Spleen (tissue), 13 donors: ENCODE measurements at places on chromosomes 3 and 15. TPM values are rescaled to one million over a fixed set of nuclear protein-coding genes. Genes with fewer than 3 reads are reported as not detected.

GRCh38 chr15:66588537-66588936 is 22.7 kb upstream of the LCTL start:
- DNase-seq, result no peak

- DNase-seq, result no peak
Observed at GRCh38 chr15:52379395-52380106, 83.9 kb upstream of the MYO5C start.

GRCh38 chr3:184712248-184713039 is 580 bp upstream of the MAGEF1 start:
- DNase-seq, result no peak

The HEG1 gene
- total RNA-seq, result 74.4 TPM

GRCh38 chr15:89531796-89532537 is 35.6 kb upstream of the RHCG start:
- no peak for DNase-seq

- no peak for DNase-seq
Observed at GRCh38 chr3:79497447-79498111, 270.2 kb downstream of the ROBO1 start.

The ASB14 gene
- not detected for total RNA-seq

GRCh38 chr3:68985146-68985790 is 28.2 kb downstream of the EOGT start:
- DNase-seq, result no peak

The KLF15 gene
- 4.8 TPM for total RNA-seq

DNA sequence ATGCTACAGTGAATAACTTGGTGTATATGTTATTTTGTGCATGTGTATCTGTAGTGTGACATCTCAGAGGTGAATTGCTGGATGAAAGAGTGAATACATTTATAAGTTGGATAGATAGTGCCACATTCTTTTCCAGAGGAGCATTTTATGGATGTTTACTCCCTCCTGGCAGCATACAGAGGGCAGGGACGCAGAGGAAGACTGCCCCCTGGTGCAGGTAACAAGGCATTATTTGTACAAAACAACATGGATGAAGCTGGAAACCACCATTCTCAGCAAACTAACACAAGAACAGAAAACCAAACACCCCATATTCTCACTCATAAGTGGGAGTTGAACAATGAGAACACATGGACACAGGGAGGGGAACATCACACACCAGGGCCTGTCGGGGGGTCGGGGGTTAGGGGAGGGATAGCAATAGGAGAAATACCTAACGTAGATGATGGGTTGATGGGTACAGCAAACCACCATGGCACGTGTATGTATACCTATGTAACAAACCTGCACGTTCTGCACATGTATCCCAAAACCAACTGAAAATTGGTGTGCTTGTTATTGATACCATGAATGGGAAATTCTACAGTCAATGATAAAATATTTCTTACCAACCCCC is 57.9 kb upstream of the CTXND1 start:
- DNase-seq, result no peak

DNA sequence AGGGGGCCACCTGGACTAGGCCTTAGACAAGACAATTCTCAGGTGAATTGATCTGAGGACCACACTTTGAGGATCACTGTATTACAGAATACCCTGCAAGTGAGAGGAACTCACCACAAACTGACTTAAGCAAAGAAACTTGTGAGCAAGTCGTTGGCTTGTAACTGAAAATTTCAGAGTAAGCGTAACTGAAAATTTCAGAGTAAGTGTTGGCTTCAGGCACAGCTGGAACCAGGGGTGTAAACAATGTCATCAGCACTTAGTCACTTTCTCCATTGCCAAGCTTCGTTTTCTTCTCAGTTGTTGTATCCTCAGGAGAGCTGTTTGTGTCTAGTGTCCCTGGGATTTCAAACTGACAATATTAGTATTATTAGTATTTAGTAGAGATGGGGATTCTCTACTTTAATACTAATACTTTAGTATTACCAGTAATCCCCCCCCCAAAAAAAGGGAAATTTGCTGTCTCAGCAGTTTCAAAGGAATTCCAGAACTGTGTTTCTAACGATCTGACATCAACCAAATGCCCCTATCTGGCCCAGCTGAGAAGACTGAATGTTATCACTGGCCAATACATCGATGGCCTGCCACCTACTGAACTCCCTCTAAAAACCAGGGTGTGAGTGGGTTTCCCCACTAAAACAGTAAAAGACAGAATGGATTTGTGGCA is 474.4 kb downstream of the NTRK3 start:
- DNase-seq, result no peak

DNA sequence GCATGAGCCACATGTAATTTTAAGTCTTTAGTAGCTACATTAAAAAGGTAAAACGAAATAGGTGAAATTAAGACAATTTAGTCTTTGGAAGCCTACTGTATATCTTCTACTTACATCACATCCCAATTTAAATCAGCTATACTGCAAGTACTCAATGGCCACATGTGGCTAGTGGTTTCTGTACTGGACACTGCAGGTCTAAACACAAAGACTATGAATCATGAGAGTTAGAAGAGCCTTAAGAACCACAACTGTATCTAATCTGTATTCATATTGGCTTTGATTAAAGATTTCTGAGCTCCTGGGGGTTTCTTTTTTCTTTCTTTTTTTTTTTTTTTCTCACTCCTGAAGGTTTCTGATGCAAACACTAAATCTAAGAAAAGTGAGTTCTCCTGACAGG is 2.3 kb upstream of the EIF1B start:
- DNase-seq, result no peak

GRCh38 chr15:65837301-65838294 is 31.7 kb upstream of the RAB11A start:
- DNase-seq, result no peak

- peak; percentile 66 for DNase-seq
Observed at GRCh38 chr3:126300001-126300760, 57.0 kb downstream of the KLF15 start.

- no peak for DNase-seq
Observed at GRCh38 chr3:30619318-30619717, 12.9 kb downstream of the TGFBR2 start.

The SEMA3G gene
- 17.3 TPM for total RNA-seq

GRCh38 chr3:181383760-181384159 is 328.0 kb upstream of the SOX2 start:
- DNase-seq, result no peak

GRCh38 chr15:48565560-48566482 is 79.7 kb downstream of the FBN1 start:
- no peak for DNase-seq

DNA sequence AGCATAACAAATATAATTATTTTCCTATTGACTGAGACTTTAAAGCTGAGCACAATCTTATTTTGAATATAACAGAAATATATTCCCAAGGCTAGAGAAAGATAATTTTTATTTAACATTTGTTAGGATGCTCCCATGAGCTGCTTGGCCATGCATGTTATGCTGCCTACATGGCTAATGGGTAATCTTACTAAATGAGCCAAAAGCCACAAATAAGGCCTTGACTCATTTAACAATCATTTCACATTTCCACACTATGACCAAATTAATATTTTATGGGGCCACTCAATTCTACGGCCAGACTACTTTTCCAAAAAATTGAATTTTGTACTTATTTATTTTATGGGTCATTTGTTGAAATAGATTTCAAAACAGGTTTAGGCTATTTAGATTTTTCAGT is 141.7 kb downstream of the MEIS2 start:
- no peak for DNase-seq

GRCh38 chr3:59894425-59895121 is 844.7 kb upstream of the CFAP20DC start:
- no peak for DNase-seq

- DNase-seq, result no peak
Observed at GRCh38 chr15:52255008-52255407, 40.6 kb downstream of the MYO5C start.

- DNase-seq, result peak; percentile 12
Observed at GRCh38 chr3:128339491-128340012, 127.1 kb downstream of the DNAJB8 start.

The GXYLT2 gene
- total RNA-seq, result 3.4 TPM

DNA sequence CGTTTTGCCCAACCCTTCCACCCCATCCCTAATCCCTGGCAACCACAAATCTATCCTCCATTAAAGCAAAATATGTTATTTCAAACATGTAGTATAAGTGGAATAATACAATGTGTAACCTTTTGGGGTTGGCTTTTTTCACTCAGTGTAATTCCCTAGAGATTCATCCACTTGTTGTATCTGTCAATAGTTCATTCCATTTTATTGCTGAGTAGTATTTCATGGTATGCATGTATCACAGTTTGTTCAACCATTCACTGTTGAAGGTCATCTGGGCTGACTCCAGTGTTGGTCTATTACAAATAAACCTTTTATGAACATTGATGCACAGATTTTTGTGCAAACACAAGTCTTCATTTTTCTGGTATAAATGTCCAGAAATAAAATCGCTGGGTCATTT is 38.8 kb downstream of the BSN start:
- no peak for DNase-seq

GRCh38 chr3:152272771-152273242 is 4.1 kb downstream of the MBNL1 start:
- DNase-seq, result no peak

GRCh38 chr3:101876142-101876541 is 26.8 kb downstream of the NFKBIZ start:
- DNase-seq, result no peak

DNA sequence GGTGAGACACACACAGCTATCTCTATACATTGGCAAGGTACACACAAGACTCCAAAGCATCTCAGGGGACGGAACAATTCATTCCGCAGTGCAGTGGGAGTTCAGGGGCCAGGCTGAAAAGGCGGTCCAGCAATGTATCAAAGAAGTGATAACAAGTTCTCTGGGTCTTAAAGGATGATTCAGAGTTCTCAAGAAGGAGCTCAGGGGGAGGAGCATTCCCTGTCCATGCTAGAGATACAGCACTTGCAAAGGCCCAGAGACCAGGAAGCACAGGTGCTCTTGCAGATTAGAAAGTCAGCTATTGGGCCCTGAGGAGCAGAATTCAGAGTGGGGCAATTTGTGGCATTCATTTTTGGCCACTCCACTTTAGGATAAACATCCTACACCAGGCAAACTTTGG is 34.9 kb downstream of the MECOM start:
- no peak for DNase-seq

GRCh38 chr15:43873651-43874050 is 46.8 kb downstream of the WDR76 start:
- no peak for DNase-seq

GRCh38 chr3:50300681-50301254 is 1.6 kb upstream of the HYAL3 start:
- peak; percentile 80 for DNase-seq

- no peak for DNase-seq
Observed at GRCh38 chr3:8665407-8665896, 20.9 kb upstream of the SSUH2 start.

- no peak for DNase-seq
Observed at GRCh38 chr3:96776818-96777217, 37.6 kb upstream of the EPHA6 start.
